ENCODE measurements at places on chromosomes 3 and 15.

GRCh38 chr3:51340013-51340829 lies 44.9 kb upstream of the MANF start:
- DNase-seq, result no peak

GRCh38 chr3:187196573-187197334 lies 532 bp upstream of the RTP1 start:
- DNase-seq, result no peak

DNA sequence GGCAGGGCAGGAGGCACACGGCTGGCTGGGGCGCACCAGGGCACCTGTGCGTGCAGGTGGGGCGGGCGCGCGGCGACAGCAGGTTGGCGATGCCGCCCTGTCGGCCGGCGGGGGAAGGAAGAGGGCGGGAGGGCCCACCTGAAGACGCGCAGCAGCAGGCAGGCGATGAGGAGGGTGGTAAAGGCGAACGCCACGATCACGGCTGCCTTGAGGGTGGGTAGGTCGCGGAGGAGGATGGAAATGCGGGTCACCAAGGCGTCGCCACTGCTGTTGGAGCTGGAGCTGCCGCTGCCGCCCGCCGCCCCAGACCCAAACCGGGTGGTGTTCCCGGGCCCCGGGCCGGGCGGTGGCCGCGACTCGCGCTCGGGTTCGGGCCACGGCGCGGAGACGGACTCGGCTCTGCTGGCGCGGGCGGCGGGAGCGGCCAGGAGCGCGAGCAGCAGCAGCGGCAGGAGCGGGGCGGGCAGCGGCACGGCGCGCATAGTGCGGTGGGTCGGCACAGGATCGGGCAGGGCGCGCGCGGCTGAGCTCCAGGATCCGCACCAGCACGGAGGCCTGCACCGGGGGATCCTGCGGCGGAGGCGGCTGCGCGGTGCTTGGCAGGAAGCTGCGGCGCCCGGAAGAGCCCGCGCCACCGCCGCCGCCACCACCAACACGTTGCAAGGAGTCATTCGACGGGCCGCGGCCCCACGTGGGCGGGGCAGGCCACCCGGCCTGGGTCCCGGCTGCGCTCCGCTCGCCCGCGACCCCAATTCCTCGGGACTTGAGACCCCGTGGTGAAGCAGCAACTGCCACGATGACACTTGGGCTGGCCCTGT lies at the start of gene FAM174B:
Gene FAM174B (minus strand): TSS at position 598 of the 818 bp plus-strand sequence.
- DNase-seq, result peak; percentile 41

- no peak for DNase-seq
Measured at GRCh38 chr3:187002915-187003314, 72.6 kb downstream of the ST6GAL1 start.

GRCh38 chr3:22228705-22229104 lies 477.7 kb upstream of the ZNF385D start:
- no peak for DNase-seq

- DNase-seq, result no peak
Measured at GRCh38 chr3:150509780-150510179, 36.5 kb downstream of the SERP1 start.

GRCh38 chr3:159655202-159655601 lies 333.4 kb upstream of the IL12A start:
- DNase-seq, result no peak

- no peak for DNase-seq
Measured at GRCh38 chr3:76886761-76887500, 153.0 kb upstream of the ROBO2 start.

DNA sequence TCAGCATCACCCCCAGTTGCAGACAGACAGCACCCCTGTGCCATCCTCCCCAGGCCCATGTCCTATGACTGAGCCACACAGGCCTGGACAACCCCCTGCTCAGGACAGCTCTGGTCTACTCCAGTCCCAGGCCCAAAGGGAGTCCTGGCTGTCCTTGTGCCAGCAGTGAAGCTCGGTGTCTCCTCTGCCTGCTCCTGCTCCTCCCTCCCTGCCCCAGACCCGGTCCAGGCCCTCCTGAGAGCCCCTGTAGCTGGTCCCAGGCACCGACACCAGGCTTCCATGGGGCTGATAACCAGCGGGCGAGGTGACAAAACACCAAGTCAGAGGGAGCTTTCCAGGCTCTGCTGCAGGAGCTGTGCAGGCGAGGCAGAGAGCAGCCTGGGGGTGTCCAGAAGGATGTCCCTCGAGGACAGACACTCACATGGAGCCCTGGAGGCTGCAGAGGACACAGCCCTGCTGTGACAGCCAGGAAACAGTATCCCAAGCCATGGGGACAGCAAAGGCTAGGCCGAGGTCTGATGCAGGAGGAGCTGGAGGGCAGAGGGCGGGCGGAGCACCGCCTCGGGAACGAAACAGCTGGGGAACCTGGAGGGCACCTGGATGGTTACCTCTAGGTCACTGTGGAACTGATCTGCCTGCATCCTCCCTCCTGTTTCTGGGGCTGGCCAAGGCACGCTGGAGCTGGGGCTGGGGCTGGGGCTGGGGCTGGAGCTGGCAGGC lies 103.8 kb upstream of the PRR20G start:
- DNase-seq, result no peak

DNA sequence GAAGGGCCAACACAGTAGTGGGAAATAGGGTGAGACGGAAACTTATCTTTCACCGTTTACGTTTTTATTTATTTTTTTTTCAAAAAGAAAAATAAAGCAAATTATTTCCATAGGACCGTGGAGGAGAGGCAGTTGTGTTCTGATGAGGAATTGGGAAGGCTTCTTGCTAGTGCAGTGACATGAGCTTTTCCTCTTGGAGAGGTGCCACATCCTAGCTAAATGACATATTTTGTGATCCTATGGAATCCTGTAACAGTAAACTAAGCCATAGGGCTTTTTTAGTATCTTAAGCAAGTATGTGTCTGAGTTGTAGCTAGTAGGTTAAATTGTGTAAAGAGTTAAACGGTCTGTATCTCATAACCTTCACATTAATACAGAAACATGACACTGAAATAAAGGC lies 609.9 kb downstream of the RBMS3 start:
- DNase-seq, result no peak

DNA sequence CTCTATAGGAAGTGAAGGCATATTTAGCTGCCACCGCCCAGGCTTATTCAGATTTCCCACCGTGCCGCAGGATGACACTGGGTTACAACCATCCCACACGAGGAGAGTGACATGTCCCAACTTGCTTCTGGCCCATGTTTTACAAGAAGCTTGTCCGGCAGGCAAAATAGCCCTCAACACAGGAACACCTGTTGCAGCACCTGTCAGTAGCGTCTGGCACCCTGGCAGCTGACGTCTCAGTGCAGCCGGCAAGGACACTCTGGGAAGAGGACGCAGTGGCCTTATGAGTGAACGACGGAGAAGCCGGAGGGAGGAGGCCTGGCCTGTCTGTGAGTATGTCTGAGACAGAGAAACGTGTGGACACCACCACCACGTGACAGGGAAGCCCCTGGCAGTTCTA lies 32.1 kb downstream of the FAM174B start:
- no peak for DNase-seq
